ENCODE measurements at places on chromosomes 2 and 18.

DNA sequence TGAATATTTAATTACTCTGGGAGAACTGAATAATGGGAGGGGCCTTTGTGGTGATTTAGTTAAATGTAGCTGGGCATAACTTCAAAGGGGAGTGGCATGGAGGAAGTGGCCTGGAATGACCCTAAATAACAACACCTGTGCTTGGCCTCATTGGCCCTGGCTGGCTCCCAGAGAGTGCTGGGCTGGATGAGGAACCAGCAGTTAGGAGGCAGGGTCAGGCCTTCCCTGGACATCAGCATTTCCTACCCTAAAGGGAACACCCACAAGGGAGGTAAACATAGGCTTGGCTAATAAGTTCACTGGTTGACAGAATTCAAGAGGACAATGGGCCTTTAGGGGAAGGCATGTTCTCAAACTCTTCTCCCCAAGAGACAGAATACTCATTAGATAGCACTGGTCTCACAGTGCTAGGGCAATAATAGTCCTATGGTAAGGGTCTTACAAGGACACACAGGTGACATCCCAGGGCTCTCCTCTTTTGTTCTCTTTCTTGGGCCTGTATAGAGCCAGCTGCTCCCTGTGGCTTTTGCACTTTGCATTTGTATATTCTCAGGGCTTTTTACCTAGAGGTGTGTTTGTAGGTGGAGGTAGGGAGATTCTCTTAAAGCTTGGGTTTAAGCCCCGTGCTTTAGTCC lies 106.8 kb downstream of the ZNF519 start:
- no peak for DNase-seq

DNA sequence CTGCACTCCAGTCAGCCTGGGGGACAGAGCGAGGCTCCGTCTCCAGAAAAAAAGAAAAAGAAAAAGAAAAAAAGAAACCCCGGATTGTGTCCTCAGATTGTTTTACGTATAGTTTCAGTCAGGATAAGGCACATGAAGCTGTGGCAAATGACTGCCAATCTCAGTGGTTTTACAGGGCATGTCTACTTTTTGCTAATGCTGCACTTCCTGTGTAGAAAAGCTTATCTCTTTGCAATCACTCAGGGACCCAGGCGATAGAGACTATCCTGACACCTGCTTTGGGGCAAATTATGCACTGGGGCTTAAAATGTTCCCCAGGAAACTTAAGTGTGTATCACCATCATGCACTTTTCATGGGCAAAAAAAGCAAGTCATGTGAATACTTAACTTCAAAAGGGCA lies 103.7 kb upstream of the MEIS1 start:
- no peak for DNase-seq

DNA sequence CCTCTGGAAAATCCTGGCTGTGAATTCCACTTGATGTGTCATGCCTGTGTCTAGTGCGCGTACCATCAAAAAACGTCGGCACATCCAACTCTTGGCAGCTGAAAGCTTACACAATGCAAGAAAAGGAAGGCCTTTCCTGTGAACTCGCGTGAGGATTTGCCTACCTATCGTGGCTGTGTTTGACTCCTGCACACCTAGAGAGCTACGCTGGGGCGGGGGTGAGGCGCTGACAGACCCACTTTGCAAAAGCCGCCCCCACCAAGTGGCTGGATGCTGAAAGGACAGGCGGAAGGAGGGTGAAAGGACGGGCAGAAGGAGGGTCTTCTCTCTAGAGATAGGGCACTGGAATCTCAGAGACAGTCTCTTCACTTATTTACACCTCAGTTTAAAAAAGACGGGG lies 270.1 kb downstream of the EIPR1 start:
- no peak for DNase-seq

DNA sequence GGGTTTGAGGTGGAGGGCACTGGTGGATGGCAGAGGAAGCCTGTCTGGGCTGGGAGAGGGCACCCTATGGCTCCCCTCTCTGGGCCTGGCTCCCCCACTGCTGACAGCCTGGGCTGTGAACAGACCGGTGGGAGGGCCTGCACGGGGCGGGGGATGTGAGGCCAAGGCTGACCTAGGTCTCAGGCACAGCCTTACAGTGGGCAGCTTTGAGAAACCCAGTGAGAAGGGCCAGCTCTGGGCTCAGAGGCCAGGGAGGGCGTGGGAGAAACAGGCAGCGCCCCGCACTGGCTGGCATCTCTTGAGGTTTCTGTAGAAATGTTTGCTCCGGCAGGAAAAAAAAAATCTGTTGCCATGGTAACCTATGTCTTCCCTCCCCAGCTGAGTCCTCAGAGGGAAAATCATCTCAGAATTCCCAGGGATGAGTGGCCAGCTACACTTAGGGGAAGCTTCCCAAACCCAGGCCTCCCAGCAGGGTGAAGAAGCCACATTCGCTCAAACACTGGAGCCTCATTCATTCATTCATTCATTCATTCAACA lies 71.7 kb upstream of the TAF1B start:
- no peak for DNase-seq

- no peak for DNase-seq
Observed at GRCh38 chr2:240455647-240456446, 20.4 kb downstream of the GPC1 start.

DNA sequence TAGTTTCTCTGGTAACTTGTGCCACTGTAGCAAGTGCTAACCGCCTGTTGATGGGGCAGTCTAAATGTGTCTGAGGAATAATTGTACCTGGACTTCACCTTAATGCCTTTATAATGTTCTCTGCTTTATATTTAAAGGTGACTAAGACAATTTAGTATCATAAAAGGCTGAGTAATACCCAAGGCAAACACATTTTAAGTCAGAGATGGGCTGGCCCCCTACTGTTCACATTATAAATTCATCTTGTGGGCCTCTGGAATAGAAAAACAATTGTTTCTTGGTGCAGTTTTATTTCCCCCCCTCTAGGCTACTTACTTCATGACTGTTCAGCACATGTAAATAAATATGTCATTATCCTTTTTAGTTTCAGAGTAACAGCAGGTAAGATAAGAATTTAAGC lies 559.3 kb upstream of the PIK3C3 start:
- no peak for DNase-seq

DNA sequence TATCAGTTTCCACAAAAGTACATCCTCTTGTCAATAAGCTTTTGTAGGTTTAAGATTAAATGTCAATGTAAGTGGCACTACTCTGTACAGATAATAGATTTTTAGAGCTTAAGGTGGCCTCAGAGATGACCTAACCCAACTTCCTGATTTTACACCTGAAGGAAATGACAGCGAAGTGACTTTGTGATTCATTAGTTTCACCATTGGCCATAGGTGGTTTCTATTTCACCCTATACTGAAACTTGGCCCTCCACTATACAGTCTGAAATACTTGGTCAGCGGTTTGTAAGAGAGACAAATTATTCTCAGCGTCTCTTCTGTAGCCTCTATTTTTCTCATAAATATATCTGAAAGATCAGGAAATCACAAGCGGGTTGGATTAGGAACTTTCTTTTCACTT lies 330.4 kb upstream of the FAM98A start:
- no peak for DNase-seq

All from NCI-H1417 treated with DMSO at 0.1 percent for 48 hours (cell line).